ENCODE measurements at places on chromosomes 5 and 9.

DNA sequence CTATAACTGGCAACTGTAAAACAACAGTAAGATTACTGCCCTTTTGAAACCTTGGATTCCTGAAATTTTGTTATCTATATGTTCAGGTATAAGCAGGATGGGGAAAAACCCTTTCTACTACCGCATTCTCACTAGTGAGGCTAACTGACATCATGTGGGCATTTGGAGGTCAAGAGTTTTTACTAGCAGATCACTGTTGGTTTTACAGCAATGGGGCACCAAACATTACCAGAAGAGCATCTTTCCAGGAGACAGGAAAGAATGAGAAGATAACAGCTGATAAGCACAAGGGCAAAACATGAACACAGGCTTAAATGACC is 20.9 kb upstream of the TTC33 start:
- DNase-seq: no peak

- DNase-seq: no peak
These were observed 25.1 kb downstream of the PARP8 start for GRCh38 chr5:50691399-50692016.

- DNase-seq: no peak
These were observed 235.5 kb upstream of the ZNF608 start for GRCh38 chr5:124981901-124982300.

DNA sequence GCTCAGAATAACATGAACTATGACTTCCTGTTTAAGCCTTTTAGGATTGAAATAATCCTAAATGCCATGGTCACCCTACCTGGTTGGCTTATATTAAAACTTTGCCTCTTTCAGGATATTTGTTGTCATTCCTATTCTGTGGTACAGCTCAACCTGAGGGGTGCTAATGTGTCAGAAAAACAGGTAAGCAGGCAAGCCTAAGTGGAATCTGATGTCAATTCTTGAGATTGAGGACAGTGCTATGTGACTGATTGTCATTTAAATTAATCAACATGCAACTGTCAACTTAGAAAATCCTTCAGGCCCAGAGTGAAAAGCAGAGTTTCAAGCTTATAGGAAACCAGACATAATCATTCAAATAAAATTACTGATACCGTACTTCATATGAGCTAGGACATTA is 2.6 kb upstream of the RORB start:
- no peak for DNase-seq

DNA sequence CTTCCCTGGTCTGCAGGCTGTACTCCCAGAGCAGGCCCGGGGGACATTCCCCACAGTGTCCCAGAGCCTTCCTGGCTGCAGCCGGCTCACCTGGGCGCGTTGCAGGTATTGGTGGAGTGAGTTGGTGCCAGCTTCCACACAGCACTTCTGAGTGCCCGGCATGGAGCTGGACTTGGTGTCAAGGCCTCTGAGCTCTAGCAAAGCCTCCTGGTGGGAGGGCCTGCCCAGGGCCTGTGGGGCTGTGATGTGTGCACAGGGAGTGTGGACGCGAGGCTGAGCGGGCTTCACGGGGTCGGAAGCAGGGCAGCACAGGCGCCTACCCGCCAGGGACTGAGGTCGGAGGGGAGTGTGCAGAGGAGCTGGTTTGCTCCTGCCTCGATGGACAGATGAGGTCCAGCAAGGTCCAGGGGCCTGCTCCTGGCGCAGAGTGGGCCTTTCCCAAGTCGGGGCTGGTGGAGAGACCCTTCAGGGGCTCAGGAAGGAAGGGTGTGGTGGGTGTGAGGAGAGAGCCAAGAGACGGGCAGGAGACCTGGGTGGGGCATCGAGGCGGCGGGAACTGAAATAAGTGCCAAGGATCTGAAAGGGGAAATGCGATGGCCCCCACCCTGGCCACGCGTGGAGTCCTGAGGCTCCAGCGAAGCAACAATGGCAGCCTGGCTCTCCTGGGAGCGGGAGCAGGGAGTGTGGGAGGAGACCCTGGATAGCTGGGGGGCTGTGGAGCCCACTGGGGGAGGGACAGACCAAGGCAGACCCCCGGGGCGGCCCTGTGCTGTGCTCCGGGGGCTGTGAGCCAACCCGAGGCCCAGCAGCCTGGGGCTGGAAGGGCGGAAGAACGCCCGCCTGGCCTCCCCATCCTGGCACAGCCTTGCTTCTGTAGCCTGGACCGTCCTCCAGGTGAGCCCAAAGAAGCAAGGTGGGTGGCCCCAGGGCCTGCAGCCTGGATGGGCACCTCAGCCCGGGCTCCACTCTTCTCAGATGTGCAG is 78.4 kb downstream of the RXRA start:
- DNase-seq: no peak

DNA sequence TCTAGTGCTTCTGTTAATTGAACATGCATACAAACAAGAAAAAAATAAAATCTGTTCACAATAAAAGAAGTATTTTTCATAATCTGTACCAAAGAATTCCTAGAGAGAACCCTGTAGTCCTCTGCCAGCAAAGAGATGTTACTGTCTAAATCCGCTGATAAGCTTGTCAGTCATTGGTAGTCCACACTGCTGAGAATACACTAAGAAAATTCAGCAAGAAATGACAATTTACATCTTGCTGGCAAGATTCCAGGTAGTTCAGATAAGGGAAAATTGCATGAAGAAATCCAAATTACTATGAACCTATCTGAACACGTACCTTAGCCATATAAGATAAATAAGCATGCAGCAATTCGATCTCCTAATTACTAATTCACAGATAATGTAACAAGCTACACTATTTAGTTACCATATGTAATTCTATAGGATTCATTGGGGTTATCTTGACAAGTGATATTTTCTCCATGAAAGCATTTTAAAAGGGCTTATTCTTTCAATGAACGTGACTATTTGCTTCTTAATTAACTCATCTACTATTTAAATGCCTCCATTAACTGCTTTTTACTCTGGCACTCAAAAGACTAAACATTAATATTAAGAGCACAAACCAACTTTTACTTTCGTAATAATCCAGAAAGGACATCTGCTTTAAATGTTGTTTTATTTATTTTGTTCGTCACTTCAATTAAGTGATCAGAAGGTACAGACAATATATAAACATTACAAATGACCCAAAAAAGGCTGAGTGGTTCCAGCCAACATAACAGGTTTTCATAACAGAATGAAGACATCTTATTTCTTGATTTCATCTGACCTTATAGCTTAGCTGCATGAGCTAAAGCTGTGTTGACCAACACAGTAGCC is 9.7 kb downstream of the MPDZ start:
- no peak for DNase-seq

DNA sequence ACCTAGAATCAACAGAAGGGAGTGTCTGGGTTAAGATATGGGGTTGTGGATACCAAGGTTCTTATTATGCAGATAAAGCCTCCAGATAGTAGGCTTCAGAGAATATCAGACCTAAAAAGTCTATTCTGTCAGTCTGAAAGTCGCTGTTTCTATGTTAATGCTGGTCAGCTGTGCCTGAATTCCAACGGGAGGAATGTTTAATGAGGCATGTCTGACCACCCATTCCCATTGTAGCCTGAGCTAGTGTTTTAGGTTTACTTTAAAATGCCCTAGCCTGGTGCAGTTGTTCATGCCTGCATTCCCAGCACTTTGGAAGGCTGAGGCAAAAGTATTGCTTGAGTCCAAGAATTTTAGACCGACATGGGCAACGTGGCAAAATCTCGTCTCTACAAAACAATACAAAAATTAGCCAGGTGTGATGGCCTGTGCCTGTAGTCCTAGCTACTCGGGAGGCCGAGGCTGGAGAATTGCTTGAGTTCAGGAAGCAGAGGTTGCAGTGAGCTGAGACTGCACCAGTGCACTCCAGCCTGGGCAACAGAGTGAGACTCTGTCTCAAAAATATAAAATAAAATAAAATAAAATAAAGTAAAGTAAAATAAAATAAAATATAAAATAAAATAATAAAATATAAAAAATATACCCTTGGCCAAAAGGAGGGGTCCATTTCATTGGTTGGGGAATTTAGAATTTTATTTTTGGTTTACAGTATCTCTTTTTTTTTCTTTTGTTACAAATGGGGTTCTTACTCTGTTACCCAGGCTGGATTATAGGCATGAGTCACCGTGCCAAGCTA is 7.8 kb upstream of the SOX30 start:
- DNase-seq: no peak

- DNase-seq: peak; percentile 14
These were observed 47.5 kb downstream of the DAB2IP start for GRCh38 chr9:121698627-121699570.

GRCh38 chr9:4662108-4662988 is at the start of gene PLPP6:
Gene PLPP6, plus strand, starts transcription at chr9:4662294. Its CDS starts 82 bp downstream, at chr9:4662376.
- DNase-seq: peak; percentile 60

GRCh38 chr5:133663397-133664054 is 51.2 kb upstream of the FSTL4 start:
- no peak for DNase-seq

GRCh38 chr9:22528485-22528884 is 81.9 kb downstream of the DMRTA1 start:
- no peak for DNase-seq

GRCh38 chr5:157610990-157611389 is 35.4 kb upstream of the ADAM19 start:
- DNase-seq: no peak

DNA sequence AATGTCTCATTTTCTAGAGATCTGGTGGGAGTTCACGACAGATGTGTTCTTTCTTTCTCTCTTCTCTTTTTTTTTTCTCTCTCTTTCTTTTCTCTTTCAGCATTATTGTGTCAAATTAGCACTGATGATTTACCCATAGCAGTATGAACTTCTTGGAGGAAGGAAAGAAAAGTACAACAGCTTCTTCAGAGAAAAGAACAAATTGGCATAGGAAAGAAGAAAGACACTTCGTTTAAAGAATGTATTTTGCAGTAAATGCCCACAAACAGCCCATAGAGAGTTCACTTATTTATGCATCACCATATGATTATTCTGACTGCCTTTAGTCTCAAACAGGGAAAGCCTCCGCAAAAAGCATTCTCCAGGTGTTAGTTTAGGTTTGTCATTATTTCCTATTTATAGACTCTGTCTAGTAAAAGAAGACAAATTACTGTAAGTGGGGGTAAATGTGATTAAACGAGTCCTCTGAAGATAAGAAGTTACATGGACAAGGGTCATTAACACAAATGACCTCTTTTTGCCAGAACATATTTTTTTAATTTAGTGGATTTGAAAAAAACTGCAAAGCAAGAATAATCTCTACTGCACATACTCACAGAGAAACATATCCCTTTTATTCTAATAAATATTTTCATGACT is 68.0 kb downstream of the POU5F2 start:
- no peak for DNase-seq

DNA sequence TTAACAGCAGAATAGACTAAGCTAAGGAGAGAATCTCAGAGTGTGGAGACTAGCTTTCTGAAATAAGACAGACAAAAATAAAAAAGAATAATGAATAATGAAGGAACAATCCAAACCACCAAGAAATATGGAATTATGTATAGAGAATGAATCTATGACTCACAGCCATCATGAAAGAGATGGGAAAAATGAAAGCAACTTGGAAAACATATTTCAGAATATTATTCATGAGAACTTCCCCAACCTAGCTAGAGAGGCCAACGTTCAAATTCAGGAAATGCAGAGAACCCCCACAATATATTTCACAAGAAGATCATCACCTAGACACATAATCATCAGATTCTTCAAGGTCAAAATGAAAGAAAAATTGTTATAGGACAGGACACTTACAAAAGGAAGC is 349.0 kb upstream of the MPDZ start:
- DNase-seq: no peak

- no peak for DNase-seq
These were observed 98.2 kb upstream of the SLCO6A1 start for GRCh38 chr5:102596951-102597350.

DNA sequence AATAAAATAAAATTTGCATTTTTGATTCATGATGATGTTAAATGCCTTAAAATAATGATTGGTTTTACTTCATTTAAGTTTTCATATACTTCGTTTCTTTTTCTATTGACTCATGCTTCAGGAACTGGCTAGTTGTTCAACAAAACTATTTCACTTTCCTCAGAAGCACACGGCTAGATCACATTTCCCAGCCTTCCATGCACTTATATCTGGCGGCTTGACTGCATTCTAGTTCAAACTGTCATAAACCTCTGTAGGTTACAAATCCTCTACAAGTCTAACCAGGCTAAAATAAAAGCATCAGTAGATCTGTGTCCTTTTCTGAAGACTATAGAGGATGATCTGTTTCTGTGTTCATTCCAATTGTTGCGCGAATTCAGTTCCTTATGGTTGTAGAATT is 46.3 kb upstream of the CNTLN start:
- no peak for DNase-seq

- no peak for DNase-seq
These were observed 22.2 kb upstream of the EXOC3 start for GRCh38 chr5:420632-421286.

GRCh38 chr5:6578676-6579343 is 54.0 kb downstream of the NSUN2 start:
- DNase-seq: no peak

- no peak for DNase-seq
These were observed 1.0 kb upstream of the SLIT3 start for GRCh38 chr5:169301986-169302385.

GRCh38 chr5:127867022-127867783 is 164.0 kb downstream of the CCDC192 start:
- DNase-seq: no peak

DNA sequence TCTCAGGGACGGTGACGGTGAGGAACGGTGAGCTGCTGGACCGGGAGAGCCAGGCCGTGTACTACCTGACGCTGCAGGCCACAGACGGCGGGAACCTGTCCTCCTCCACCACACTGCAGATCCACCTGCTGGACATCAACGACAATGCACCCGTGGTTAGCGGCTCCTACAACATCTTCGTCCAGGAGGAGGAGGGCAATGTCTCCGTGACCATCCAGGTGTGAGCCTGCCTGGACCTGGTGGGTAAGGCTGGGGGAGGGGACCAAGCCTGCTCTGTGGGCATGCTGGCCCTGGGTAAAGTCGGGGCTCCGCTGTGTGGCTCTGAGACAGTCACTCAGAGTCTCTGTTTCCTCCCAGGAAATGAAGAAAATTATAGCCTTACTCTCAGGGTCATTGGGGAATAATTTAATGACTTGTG is 29.3 kb downstream of the CDHR2 start:
- DNase-seq: no peak

GRCh38 chr9:134294153-134295071 is 31.8 kb upstream of the RXRA start:
- no peak for DNase-seq

DNA sequence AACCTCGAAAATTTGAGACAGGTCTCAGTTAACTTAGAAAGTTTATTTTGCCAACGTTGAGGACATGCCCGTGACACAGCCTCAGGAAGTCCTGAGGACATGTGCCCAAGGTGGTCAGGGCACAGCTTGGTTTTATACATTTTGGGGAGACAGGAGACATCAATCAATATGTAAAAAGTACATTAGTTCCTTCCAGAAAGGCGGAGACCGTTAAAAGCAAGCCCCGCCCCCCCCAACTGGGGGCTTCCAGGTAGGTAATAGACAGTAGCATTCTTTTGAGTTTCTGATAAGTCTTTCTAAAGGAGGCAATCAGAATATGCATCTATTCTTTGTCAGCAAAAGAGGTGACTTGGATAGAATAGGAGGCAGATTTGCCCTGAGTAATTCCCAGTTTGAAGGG is 599 bp upstream of the MOCS2 start:
- DNase-seq: no peak

- DNase-seq: no peak
These were observed 451.4 kb downstream of the ZSWIM6 start for GRCh38 chr5:61783481-61783880.

GRCh38 chr9:79403495-79403894 is 168.3 kb upstream of the TLE4 start:
- DNase-seq: no peak

Data from stimulated activated CD4-positive, alpha-beta T cell treated with anti-CD3 and anti-CD28 coated beads, Interleukin-12 subunit alpha, Interleukin-12 subunit beta, amount 100 ng/mL, for 48 hours (primary cell).